Progenitor cell of endocrine pancreas (in vitro differentiated cells): ENCODE measurements at places on chromosomes 13 and 19. TPM values are rescaled to one million over a fixed set of nuclear protein-coding genes. Genes with fewer than 3 reads are reported as not detected.

Gene PDCD5
- 106 TPM in 2 replicates for total RNA-seq

Gene KLK2
- total RNA-seq: not detected in 2 replicates

Gene SHD
- 0.74 and 0.82 TPM in 2 replicates for total RNA-seq

Gene NBEA
- 20.9 and 21.7 TPM in 2 replicates for total RNA-seq

Gene FCGBP
- total RNA-seq: 0.80 and 1.2 TPM in 2 replicates

Gene CACNA1A
- total RNA-seq: 43.0 and 47.2 TPM in 2 replicates

Gene SIGLEC10
- total RNA-seq: not detected in 2 replicates

Gene SH2D3A
- total RNA-seq: 19.8 and 20.0 TPM in 2 replicates

Gene ZNF154
- 39.0 and 43.3 TPM in 2 replicates for total RNA-seq

GRCh38 chr13:33017323-33017929, 1.2 kb downstream of the KL start:
- no peak overlapping the region for H3K27ac ChIP-seq
- DNase-seq: no peak
- H3K27me3 ChIP-seq: peaks cover 75% of the 10 kb centered on the region
- no peaks in the 10 kb centered on the region for H3K36me3 ChIP-seq

- no peak for DNase-seq
- H3K4me1 ChIP-seq: peaks cover 6% of the 10 kb centered on the region
- H3K4me3 ChIP-seq: no peak overlapping the region
- H3K36me3 ChIP-seq: peaks cover 12% of the 10 kb centered on the region
- no peaks in the 10 kb centered on the region for H3K27me3 ChIP-seq
- H3K27ac ChIP-seq: no peak overlapping the region
Observed at GRCh38 chr19:34319785-34320184, 45.2 kb upstream of the GPI start.

DNA sequence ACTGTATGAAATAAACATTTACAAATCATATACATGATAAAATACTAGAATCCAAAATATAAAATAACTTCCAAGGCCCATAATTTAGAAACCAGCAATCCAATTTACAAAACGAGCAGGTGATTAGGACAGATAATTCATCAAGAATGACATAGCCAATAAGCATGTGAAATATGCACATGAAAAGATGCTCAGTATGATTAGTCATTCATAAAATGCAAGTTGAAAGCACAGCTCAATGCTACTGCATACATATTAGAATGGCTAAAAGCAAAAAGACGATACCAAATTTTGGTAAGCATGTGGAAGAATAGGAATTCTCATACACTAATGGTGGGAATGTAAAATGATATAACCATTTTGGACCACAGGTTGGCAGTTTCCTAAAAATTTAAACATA, 837.2 kb upstream of the MIR17HG start:
- no peak overlapping the region for H3K4me3 ChIP-seq
- H3K27me3 ChIP-seq: no peaks in the 10 kb centered on the region
- H3K4me1 ChIP-seq: peaks cover 10% of the 10 kb centered on the region

GRCh38 chr13:112929783-112930055, 39.3 kb upstream of the MCF2L start:
- H3K27me3 ChIP-seq: no peaks in the 10 kb centered on the region
- H3K36me3 ChIP-seq: peaks cover 5% of the 10 kb centered on the region
- H3K4me1 ChIP-seq: no peaks in the 10 kb centered on the region
- no peak overlapping the region for H3K4me3 ChIP-seq
- no peak for DNase-seq

DNA sequence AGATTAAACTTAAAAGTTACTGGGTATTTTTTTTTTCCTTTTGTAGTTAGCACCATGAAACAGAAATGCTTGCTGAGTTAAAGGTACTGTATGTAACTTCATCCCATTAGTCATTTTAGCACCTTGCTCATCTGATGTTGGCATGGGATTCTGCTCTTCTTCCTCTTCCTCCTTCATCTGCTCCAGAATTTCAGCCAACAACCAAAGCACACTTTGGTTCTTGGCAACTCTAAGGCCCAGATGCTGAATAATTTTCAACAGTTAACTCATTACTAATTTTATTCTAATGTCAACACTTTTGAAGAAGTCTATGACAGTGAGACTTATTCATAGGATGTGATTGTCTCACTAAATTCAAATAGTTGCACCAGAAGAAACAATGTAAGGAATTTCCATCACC, 359.2 kb downstream of the KCTD12 start:
- H3K36me3 ChIP-seq: no peaks in the 10 kb centered on the region
- peaks cover 23% of the 10 kb centered on the region for H3K27me3 ChIP-seq
- peaks cover 4% of the 10 kb centered on the region for H3K4me1 ChIP-seq
- no peak overlapping the region for H3K4me3 ChIP-seq

- peaks cover 1% of the 10 kb centered on the region for H3K36me3 ChIP-seq
- H3K27me3 ChIP-seq: no peaks in the 10 kb centered on the region
- H3K27ac ChIP-seq: no peak overlapping the region
Observed at GRCh38 chr13:77786695-77787287, 89.3 kb downstream of the SLAIN1 start.
